ENCODE measurements at places on chromosomes 11 and 22.

GRCh38 chr11:44270403-44271273 lies 39.3 kb downstream of the ALX4 start:
- peak; percentile 33 for DNase-seq

DNA sequence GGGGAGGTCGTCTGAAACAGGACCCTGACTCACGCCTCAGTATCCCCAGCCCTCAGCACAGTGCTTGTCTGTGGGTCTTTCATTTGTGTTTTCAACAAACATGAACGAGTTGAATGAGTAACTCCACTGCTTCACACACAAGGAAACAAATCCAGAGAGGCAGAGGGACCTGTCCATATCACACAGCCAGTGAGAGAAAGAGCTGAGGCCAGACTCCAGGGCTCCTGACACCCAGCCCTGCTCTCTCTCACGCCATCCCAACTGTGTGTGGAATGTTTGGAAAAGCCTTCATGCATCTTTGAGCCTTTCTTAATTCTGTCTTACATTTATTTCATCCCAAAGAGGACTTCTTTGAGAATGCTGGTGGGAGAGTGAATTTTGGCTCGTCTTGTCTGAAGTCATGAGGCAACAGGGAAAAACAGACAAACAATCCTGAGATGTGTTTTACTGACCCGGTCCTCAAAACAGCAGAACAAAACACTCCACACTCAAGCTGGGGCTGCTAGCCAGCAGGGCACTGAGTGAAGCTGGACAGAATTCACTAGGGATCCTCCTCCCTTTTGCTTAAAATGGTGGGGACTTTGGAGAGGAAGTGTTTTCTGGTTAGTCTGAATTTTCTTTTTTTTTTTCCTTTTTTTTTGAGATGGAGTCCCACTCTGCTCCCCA lies 19.7 kb upstream of the ALG8 start:
- DNase-seq = no peak

DNA sequence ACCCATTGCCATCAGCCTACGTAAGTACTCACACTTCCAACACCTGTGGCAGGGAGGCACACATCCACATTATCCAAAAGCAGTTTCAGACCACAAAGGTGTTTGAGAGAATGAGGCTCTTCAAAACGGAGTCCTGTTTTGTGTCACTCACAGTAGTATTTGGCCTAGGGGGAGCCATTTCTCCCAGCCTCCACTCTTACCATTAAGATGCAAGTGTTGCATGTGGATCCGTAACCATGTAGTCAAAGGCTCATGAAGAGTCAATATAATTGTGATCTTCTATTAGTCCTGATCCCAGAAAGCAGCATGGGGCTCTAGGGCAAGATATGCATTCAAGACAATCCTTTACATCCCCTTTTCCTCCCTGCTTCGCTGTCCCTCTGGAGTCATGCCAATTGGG lies 41.5 kb downstream of the IL10RA start:
- no peak for DNase-seq

GRCh38 chr11:72988821-72989220 lies 153.3 kb downstream of the FCHSD2 start:
- DNase-seq = no peak

DNA sequence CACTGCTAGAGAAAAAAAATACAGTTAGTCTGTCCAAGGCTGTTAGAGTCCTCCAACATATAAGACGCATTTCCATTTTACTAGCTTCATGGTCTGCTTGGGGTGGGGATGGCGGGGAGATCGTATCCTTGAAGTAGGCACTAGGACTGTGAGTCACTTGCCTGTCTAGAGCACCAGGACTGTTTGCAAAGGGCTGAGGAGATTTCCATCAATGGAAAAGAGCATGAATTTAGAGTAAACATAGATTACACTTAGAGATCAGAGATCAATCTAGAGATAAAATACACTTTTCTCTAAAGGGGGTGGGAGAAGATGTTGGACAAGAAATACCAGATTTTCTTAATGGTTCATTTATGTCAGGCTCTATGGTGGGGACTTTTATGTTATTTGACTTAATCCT lies 1.7 kb upstream of the MS4A7 start:
- no peak for DNase-seq

Data from RPMI8226 (cell line).